Putamen (tissue), 1 donor: ENCODE measurements at places on chromosomes 6 and 20.

DNA sequence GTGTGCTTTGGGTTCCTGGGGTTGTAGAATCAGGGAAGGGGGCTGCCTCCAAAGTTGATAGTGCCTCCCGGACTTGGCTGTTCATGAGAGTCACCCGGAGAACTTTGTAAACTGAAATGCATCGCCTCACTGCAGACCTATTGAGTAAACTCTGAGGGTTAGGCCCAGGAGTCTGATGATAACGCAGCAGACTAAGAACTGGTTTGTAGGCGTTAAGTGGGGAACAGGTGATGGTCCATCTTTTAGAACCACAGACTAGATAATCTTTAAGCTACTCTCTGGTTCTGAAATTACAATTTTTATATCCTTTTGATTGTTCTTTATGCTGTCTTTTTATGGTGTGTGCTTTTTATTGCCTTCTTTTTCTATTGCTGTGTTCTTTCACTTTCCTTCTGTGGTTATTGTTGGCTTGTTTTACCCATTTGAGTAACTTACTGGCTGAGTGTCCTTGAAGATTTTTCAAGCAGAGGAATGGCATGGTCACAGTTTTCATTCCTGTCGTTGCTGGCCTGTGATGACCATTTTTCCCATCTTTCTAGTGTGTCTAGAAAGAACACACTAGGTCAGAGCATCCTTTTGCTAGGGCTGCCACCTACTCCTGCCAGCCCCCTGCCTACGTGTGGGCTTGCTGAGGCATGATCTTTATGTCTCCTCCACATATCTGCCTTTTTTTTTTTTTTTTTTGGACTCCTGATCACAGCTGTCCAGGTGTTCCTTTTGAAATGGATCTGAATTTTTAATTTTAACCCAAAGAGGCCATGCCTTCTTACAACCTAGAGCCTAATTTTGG, 30.9 kb downstream of the LRRC1 start:
- no peak for DNase-seq

DNA sequence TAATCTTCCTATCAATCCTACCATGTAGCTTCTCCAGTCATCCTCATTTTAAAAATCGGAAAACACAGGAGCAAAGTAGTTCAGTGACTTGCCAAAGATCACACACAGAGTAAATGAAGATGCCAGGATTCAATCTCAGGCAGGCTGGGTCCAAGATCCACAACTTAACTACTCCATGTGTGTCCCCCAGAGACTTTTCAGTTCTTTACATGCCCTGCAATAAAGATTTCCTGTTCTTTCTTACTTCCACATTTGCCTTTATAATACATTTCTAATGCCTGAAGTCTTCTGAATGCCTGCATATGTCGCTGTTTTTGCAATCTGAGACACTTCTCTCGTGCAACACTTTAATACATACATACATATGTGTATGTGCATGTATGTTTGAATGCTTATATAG, 121.7 kb upstream of the MARCKS start:
- DNase-seq, result no peak

- no peak for DNase-seq
Observed at GRCh38 chr6:164507206-164507940, 802.0 kb downstream of the C6orf118 start.

DNA sequence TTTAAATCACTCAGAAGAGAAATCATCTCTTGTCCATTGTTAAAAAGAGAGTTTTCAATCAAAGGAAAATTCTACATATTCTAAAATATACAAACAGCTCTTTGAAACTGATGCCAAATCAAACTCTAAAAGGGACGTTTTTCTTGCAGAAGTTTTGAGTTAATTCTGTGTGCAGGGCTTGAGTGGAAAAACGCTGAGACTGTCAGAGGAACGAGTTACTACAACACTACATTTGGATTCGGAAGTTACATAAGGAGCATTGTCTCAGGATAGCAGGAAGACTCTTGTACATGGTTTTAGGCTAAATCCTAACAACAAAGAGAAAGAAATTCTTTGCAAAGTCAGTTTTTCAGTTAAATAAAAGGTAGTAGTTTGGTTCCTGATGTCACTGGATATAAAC, 155.7 kb upstream of the SUPT3H start:
- peak; percentile 39 for DNase-seq

GRCh38 chr6:100491952-100492670, 27.4 kb upstream of the SIM1 start:
- no peak for DNase-seq
